ENCODE measurements at places on chromosomes 16 and 17. TPM values are rescaled to one million over a fixed set of nuclear protein-coding genes. Genes with fewer than 3 reads are reported as not detected.

GRCh38 chr17:47707056-47707804 is 13.3 kb downstream of the TBKBP1 start:
- no peak for DNase-seq
- no peak overlapping the region for H3K27ac ChIP-seq
- peaks cover 19% of the 10 kb centered on the region for H3K36me3 ChIP-seq
- H3K4me1 ChIP-seq = no peaks in the 10 kb centered on the region
- H3K4me3 ChIP-seq = no peak overlapping the region

GRCh38 chr17:34758316-34758715 is 178.9 kb downstream of the TMEM132E start:
- H3K36me3 ChIP-seq = no peaks in the 10 kb centered on the region
- DNase-seq = no peak
- peaks cover 47% of the 10 kb centered on the region for H3K27me3 ChIP-seq
- H3K4me3 ChIP-seq = no peak overlapping the region

TBC1D3H gene
- not detected for total RNA-seq

GRCh38 chr16:50574745-50575136 is 26.5 kb downstream of the NKD1 start:
- no peaks in the 10 kb centered on the region for H3K27me3 ChIP-seq
- peak overlapping the region; percentile 95 for H3K27ac ChIP-seq
- DNase-seq = no peak
- peaks cover 17% of the 10 kb centered on the region for H3K4me1 ChIP-seq

MT1H gene
- not detected for total RNA-seq

DNA sequence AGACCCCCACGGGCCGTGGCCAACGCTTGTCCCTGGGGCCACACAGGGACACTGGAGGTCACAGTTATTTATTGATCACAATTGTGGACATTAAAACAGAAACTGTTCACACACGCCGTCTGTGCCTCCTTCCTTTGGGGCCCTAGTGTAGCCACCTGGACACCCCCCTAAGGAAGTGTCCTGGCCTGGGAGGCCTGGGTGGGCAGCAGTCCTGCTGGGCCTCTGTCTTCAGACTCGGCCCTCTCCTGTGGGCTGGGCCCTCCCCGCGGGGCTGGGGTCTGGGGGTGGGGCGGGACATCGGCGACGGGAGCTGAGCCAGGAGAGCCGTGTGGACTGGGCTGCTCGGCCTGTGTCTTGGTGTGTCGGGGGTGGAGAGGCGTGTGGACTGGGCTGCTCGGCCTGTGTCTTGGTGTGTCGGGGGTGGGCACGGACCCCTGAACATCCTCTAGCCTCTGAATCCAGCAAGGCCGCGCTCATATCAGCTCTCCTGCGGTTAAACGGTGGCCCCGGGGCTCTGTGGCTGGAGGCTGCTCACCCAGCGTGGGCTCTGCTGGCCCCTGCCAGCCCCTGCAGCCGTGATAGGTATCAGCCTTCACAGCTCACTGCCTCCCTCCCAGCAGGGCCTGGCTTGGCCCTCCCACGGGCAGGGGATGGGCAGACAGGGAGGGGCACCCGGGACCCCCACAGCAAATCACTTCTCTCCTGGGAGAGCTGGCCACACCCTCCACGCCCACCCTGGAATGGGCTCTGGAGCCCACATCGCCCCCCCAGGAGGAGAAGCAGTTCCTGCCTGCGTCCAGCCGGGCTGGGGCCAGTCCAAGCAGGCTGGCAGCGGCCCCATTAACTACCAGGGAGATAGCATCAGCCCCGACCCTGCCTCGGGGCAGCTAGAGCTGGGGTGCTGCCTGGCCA is 1.1 kb upstream of the NHLRC4 start:
- no peak overlapping the region for H3K27ac ChIP-seq
- peaks cover 25% of the 10 kb centered on the region for H3K4me1 ChIP-seq
- H3K4me3 ChIP-seq = no peak overlapping the region
- H3K36me3 ChIP-seq = no peaks in the 10 kb centered on the region

- H3K4me3 ChIP-seq = no peak overlapping the region
- H3K36me3 ChIP-seq = peaks cover 4% of the 10 kb centered on the region
- no peaks in the 10 kb centered on the region for H3K27me3 ChIP-seq
- DNase-seq = no peak
- H3K4me1 ChIP-seq = peaks cover 34% of the 10 kb centered on the region
- H3K27ac ChIP-seq = no peak overlapping the region
These were observed 28.5 kb downstream of the ARHGAP17 start for GRCh38 chr16:24986512-24987303.

GRCh38 chr16:63488955-63489354 is 1452.7 kb upstream of the CDH8 start:
- H3K4me3 ChIP-seq = no peak overlapping the region
- no peak overlapping the region for H3K27ac ChIP-seq
- no peak for DNase-seq
- no peaks in the 10 kb centered on the region for H3K36me3 ChIP-seq
- no peaks in the 10 kb centered on the region for H3K4me1 ChIP-seq

DHODH gene
- total RNA-seq = 11.5 TPM

HOXB13 gene
- total RNA-seq = 26.9 TPM

DNAI2 gene
- total RNA-seq = not detected

DNA sequence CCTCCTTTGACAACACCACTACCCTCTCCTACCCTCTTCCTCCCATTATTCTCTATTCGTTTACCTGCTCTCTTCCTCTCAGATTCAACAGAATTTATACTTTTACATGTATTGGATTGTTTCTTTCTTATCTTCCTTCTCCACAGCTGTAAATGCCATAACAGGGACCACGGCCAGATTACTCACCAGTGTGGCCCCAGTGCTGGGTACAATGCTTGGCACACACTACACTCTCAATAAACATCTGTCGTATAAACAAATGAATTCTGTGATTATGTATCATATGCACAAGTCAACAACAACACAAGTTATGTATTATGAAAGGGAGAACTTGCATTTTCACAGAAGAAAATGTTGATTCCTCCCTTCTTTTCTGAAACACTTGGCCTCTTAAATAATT is 20.0 kb downstream of the AARSD1 start:
- DNase-seq = no peak
- H3K27ac ChIP-seq = no peak overlapping the region
- no peaks in the 10 kb centered on the region for H3K4me1 ChIP-seq

- H3K4me3 ChIP-seq = no peak overlapping the region
- peaks cover 25% of the 10 kb centered on the region for H3K27me3 ChIP-seq
- no peak overlapping the region for H3K27ac ChIP-seq
- H3K36me3 ChIP-seq = no peaks in the 10 kb centered on the region
These were observed 317.2 kb downstream of the C16orf95 start for GRCh38 chr16:87000001-87000400.

C16orf74 gene
- 12.0 TPM for total RNA-seq

DNA sequence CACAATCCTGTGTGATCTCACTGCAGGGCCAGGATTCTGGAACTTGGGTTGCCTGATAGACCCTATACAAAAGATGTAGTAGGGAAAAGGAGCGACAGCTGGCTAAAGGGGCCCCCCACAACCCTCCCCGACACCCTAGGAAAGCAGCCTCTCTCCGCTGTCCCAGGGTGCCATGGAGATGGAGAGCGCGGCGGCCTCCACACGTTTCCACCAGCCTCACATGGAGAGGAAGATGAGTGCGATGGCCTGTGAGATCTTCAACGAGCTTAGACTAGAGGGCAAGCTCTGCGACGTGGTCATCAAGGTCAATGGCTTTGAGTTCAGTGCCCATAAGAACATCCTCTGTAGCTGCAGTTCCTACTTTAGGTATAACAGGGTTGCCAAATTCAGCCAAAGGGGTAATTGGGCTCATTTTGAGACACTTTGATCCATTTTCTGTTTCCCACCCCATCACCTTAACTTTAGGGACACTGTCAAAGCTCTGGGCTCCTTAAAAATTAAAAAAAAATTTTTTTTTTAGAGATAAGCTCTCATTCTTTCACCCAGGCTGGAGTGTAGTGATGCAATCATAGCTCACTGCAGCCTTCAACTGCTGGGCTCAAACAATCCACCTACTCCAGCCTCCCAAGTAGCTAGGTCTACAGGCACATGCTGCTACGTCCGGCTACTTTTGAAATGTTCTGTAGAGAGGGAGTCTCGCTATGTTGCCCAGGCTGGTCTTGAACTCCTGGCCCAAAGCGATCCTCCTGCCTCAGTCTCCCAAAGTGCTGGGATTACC is at the start of gene KLHL10:
Gene KLHL10, plus strand, starts transcription at position 65 of the 778 bp plus-strand sequence. Its CDS starts 108 bp downstream, at position 173.
- H3K36me3 ChIP-seq = peaks cover 1% of the 10 kb centered on the region
- DNase-seq = no peak
- H3K4me1 ChIP-seq = peaks cover 9% of the 10 kb centered on the region
- peaks cover 2% of the 10 kb centered on the region for H3K27me3 ChIP-seq

- no peak for DNase-seq
- H3K4me1 ChIP-seq = peaks cover 40% of the 10 kb centered on the region
- no peak overlapping the region for H3K27ac ChIP-seq
- no peak overlapping the region for H3K4me3 ChIP-seq
These were observed 122.8 kb downstream of the ANKRD11 start for GRCh38 chr16:89367538-89367915.

DNA sequence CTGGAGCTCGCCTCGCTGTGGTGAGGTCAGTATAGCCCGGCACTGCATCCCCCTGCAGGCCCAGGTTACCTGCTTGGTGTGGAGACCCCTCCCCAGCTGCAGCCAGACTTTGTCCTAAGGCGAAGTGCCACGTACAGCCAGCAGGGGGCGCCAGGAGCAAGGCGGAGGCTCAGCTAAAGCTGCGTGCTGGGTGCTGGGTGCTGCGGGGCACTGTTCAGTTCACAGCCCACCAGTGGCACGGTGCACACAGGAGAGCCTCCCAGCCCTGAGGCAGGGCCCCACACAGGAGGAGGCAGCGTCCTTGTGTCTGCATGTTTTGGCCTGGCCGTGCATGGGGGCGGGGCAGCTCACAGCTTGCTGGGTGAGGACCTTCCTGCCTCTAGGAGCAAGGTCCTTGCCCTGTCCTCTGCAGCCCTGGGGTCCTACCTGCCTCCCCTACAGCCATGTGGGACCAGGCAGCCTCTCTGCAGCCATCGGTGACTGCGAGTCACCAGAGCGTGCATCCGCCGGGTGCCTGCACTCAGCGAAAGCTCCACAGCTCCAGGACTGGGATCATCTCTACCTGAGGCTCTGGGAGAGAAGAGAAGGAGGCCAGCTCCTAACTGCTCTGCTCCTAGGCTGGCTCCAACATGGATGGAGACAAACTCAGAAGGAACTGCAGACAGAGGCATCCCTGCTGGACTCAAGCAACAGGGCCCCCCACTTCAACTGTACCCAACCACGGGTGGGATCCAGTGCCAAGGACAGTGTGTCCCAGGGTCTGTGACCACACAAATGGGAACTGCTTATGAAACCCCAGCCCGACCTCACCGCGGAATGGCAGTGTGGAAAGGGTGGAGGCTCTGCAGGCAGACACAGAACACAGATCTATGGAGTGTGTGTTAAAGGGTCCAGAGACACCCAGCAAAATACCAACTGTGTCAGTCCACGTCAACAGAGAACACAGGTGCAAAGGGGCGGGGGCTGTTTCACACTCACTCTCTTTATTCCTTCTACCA is 19.0 kb downstream of the SLC7A5 start:
- peaks cover 50% of the 10 kb centered on the region for H3K4me1 ChIP-seq
- H3K4me3 ChIP-seq = no peak overlapping the region
- H3K36me3 ChIP-seq = no peaks in the 10 kb centered on the region

DNA sequence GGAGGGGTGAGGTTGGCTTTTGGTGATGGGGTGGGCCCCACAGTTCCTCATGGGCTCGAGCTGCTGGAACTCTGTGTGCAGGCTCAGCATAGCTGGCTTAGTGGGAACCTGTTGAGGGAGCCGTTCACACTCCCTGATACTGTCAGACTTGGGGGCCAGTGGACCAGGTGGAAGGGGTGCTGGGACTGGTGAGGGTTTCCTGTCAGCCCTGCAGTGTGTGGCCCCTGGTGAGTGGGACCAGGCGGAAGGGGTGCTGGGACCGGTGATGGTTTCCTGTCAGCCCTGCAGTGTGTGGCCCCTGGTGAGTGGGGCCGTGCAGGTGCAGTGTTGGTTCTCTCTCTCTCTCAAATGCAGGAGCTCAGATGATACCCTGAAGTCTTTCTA is 45.1 kb upstream of the ZNF750 start:
- peaks cover 18% of the 10 kb centered on the region for H3K36me3 ChIP-seq
- H3K4me3 ChIP-seq = no peak overlapping the region
- H3K27ac ChIP-seq = peak overlapping the region; percentile 30
- no peaks in the 10 kb centered on the region for H3K27me3 ChIP-seq

P2RX1 gene
- 0.22 TPM for total RNA-seq

SOCS1 gene
- 11.7 TPM for total RNA-seq

DNA sequence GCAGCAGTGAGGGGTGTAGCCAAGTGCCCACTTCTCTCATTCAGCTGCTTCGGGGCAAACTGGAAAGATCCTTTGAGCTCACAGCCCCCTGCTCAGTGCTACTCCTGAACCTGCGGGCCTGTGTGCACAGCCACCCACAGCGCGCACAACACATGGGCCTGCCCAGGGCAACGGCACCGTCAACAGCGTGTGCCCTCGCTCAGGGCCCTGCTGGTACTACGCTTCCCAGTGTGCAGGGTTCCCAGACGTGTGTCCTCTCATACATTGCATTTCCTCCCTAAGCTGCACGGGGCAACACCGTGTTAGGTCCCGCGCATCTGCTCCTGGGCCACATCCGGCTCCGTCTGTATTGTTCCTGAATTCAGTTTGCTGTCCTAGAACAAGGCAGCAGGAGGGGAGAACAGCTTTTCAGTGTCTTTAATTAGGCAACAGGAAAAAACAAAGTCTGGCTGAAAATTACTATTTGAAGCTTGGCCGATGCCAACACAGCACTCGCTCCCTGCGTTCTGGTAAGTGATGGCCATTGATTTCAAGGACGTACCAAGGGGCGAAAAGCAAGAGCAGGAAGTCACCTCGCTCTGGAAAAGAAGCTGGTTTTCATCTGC is 15.2 kb downstream of the MRM3 start:
- H3K36me3 ChIP-seq = peaks cover 12% of the 10 kb centered on the region
- H3K4me3 ChIP-seq = no peak overlapping the region
- H3K27me3 ChIP-seq = no peaks in the 10 kb centered on the region
- H3K4me1 ChIP-seq = peaks cover 7% of the 10 kb centered on the region

NOTUM gene
- total RNA-seq = 6.5 TPM

DNA sequence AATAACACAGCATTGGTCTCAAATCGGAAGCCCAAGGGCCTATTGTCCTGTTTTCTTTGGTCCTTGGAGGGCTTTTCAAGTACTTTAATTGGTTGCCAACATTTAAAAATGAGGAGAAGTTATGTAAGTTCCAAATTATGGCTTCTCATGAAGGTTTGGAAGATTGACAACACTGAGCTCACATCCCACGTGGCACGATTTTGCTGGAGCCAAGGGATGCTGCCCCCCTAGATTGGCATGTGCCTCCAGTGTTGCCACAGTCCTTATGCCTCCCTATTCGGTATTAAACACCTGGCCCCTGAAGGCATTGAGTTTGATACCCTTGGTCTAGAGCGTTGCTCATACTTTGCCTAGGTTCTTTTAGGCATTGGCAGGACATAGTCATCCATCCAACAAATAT is 108.0 kb downstream of the ZNF18 start:
- no peak overlapping the region for H3K27ac ChIP-seq
- no peak overlapping the region for H3K4me3 ChIP-seq
- no peaks in the 10 kb centered on the region for H3K27me3 ChIP-seq
- no peaks in the 10 kb centered on the region for H3K4me1 ChIP-seq

DNA sequence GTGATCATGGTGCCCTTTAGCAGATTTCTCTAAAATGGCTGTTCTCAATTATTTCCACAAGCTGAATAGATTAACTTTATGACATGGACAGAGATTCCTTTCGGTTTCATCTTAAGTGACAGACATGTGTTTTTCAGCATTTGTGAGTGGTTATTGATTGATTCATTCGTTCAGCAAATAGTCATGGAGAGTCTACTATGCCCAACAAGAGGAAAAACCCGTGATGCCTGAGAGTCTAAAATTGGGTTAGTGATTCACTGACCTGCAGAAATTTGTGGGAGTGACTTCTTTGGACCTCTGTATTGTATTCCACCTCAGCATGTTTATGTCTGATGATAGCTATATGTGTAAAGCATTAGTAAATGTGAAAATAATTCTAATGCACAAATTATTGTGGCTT is 28.0 kb upstream of the DUSP14 start:
- no peak overlapping the region for H3K4me3 ChIP-seq
- H3K4me1 ChIP-seq = no peaks in the 10 kb centered on the region
- no peaks in the 10 kb centered on the region for H3K27me3 ChIP-seq
- peaks cover 30% of the 10 kb centered on the region for H3K36me3 ChIP-seq
- DNase-seq = no peak
- no peak overlapping the region for H3K27ac ChIP-seq

Data from mesothelial cell of epicardium (in vitro differentiated cells).